ENCODE measurements at places on chromosomes 1 and 21.
A peak's percentile ranks its signal among the peaks of the same experiment; 100 is the strongest.

DNA sequence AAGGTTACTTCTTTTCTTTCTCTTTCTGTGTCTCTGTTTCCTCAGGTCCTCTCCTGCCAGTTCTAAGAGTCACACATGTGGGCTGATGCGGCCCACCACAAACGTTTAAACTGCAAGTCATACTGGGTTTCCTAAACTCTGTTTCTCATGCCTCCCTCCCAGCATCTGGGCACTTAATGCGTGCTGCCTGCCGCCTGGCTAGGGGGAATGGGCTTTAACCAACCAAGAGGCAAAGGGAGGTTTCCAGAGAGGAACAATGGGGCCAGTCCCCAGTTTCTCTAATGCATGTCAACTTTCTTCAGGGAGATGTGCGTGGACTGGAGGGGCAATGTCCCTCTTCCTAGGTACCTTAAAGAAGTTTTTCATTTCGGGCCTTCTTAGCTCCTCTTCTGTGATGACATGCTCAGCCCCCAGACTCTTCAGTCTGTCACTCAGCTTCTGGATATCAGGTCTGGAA is 19.9 kb upstream of the SRSF4 start:
- DNase-seq, result no peak

- no peak for DNase-seq
Observed at GRCh38 chr1:92934395-92935378, 26.6 kb downstream of the DIPK1A start.

DNA sequence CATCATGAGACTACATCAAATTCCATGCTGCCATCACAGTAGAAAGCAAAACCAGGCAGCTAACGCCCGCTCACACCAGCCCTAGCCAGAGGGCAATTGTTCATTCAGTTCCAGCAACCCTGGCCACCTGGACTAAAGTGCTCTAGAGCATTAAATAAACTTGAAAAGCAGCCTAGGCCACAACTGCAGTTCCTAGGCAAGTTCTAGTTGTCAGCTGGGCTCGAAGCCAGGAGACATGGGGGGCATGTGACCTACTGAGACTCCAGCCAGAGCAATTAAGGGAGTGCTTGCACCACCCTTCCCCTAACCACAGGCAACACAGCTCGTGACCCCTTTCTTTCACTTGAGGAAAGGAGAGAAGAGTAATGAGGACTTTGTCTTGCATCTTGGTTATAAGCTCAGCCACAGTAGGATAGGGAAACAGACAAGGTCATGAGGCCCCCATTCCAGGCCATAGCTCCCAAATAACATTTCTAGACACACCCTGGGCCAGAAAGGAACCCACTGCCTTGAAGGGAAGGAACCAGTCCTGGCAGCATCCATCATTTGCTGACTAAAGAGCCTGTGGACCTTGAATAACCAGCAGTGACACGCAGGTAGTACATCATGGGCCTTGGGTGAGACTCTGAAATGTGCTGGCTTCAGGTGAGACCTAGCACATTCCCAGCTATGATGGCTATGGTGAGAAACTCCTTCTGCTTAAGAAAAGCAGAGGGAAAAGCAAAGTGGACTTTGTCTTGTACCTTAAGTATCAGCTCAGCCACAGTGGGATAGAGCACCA is 77.0 kb downstream of the ZZZ3 start:
- DNase-seq, result peak; percentile 22

DNA sequence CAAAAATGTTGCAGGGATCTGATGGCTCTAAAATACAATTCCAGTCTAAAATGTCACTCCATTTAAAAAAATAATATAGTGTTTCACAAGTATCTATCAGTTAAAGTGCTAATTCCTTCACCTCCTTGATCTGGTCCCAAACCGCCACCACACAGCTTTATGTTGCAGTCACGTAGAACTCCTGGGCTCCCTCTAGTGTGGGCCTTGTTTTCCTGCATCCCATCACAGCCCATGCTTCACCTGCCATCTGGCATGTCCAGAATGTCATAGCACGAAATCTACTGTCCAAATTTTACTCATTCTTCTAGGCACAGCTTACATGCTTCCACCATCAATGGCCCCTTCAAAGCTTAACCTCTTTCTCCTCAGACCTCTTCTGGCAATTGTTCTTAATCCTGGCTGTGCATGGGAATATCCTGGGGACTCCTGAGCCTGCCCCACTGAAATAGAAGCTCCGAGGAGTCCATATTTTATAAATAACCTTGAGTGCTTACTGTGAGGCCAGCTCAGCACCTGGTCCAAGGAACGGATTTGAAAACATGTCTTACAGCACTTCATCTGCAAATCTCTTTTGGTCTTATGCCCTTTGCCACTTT is 15.5 kb downstream of the FYB2 start:
- peak; percentile 10 for DNase-seq

DNA sequence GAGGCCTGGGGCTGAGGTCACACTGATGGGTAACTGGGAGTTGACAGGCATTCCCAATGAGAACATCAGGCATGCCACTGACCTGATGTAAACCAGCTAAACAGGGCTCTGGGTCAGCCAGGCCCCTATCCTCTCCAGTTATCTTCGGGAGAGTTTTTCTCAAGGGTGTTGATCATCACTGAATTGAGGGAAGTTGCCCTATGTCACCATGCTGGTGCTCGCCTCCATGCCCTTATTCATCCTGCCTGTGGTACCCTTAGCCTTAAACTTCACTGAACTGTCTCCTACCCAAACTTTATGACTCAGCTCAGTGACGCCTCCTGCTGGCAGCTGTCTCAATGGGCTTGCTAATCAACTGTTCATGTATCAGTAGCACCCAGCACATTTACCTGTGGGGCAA is 80.7 kb upstream of the TNR start:
- no peak for DNase-seq

DNA sequence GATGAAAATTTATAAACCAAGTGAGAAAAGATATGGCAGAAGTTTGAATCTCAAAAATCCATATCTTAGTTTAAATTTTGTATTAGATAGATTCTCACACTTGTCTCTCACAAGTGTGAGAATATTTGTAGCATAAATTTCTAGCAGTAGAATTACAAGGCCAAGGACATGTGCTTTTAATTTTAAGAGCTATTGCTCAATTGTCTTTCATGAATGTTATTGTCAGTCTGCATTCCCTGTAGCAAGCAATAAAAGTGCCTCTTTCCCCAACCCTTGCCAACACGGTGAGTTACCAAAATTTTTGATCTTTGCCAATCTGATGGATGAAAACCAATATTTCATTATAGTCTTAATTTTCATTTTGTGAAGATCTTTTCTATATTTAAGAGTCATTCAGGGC is 64.0 kb downstream of the CTH start:
- DNase-seq, result no peak

DNA sequence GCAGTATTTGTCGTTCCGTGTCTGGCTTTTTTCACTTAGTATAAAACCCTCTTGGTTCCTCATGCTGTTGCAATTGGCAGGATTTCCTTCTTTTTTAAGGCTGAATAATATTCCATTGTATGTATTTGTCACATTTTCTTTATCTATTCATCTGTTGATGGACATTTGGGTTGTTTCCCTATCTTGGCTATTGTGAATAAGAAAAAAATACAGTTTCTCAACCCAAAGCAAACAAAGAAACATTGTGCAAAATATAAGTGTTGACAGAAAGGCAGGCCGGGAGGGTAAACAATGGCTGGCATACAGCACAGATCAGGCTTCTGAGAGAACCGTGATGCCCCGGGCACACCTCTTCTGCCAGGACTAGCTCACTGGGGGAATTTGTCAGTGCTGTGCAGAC is 26.9 kb downstream of the NENF start:
- DNase-seq, result no peak

- no peak for DNase-seq
Observed at GRCh38 chr1:3186526-3186921, 117.5 kb downstream of the PRDM16 start.
